ENCODE measurements at places on chromosomes 4 and X.
A peak's percentile ranks its signal among the peaks of the same experiment; 100 is the strongest.

- no peak for DNase-seq
These were observed 31.6 kb downstream of the CDKL5 start for GRCh38 chrX:18457000-18457399.

DNA sequence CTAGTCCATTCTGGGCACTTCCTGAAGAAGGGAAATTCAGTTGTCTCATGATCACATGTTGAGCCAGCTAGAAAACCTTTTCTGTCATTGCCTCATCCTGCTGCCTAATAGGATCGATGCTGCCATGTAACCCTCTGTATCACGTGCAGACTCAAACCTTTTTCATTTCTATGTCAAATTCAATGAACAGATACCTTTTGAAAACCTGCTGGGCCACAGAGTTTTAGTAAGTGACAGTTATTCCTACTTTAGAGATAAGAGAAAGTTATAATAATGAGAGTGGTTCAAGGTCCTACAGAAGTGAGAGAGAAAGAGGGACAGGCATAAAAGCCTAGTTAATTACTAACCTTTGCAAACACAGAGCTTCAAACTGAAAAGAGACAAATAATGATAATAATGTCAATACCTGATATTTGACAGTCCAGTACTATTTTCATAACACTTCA is 46.0 kb downstream of the MAOA start:
- no peak for DNase-seq

- peak; percentile 22 for DNase-seq
These were observed 31.5 kb downstream of the GPR174 start for GRCh38 chrX:79176028-79176427.

DNA sequence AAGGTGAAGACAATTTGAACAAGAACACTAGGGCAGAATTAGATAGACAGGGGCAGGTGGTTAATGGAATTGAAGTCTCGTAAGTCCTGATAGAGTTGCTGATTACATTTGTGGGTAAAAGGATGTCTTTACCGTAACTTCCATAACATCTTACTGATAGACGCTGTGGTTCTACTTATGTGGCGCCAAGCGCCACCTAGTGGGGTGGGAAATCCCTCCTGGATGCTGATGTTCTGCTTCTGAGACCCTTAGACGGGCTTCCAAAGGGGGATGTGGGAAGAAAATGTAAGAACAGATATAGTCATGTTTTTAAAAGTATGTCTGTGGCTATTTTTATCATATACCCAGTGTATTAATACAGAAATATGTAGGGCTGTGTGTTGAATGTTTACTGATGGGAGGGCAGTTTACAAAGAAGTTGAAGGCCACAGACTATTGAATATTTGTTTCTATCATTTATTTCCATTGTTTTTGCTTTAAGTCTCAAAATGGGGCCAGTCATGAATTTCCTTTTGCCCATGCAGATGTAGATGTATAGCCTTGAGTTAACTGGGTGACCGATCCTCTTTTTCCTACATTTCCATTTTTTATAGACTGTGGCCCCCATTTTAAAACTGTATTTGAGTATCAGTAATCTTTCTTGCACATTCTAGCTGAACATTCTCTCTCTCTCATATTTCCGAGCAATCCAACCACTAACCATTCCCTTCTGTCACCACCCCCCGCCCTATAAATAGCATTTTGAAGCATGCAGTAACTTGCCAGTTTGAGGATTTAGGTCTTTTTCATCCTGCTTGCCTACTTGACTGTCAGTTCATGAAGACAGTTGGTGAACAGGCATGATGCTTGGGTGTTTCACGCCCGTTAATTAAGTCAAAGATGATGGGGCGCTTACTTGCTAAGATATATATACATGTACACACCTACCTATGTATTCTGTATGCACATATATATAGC is 12.1 kb upstream of the TLR8 start:
- DNase-seq, result peak; percentile 60

DNA sequence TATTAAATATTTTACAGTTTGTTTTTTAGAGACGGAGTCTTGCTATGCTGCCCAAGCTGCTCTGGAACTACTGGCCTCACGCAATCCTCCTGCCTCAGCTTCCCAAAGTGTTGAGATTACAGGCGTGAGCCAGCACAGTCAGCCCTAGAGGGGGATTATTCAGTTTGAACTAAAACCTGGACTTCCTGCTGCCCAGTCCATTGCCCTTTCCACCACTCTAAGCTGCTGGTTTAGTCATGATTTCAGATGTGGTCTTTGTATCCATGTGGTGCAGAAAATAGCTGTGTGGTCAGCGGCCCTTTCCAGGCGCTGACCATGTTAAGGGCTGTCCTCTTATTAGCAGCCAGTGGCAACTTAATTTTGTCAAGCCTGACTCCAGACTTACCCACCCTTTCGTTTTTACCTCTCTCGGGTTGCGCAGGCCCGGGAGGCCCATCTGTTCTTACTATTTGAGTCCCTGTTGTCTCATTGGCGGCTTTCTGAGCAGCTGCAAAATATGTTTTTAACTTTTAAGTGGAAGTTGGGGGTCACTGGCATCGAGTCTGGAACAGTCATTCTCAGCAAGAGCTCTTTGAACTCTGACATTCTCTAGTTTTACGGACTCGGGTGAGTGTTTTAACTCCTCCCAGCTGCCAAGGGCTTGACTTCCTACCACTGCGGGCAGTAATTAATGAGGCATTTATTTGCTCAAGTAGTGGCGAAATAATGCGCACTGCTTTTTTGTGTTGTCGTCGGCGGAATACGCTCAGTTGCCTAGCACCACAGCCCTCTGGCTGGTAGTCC is 773 bp upstream of the VMA21 start:
- no peak for DNase-seq

- DNase-seq, result peak; percentile 51
These were observed 169.2 kb upstream of the MAGEB18 start for GRCh38 chrX:25968920-25969319.

GRCh38 chr4:139685180-139685579 is 19.6 kb downstream of the MGST2 start:
- DNase-seq, result peak; percentile 82

- no peak for DNase-seq
These were observed 79.7 kb downstream of the CPE start for GRCh38 chr4:165458471-165458870.

DNA sequence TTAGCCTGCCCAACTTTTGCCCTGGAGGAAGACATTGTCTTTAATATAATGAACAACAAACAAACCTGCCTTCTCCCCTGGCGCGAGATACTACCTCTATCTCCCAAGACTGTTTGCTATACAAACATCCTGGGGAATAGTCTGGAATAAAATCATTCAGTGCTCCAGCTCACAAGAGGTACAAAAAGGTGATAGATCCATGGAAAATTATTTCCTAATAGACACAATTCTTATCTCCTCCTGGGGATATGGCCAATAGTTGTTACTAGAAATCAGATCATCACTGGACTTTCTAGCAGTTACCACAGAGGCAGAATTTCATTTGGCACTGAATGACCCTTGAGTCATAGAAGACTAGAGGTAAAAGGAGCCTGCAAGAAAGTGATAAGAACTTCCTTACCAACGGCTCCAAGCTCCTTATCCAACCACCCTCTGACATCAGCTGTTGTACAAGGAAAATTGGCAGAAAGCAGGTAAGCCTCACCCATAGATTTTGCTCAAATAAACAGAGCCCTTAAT is 38.1 kb downstream of the MID1 start:
- DNase-seq, result no peak

- DNase-seq, result peak; percentile 94
These were observed 82.2 kb downstream of the MAML3 start for GRCh38 chr4:140071806-140072205.

GRCh38 chrX:149984411-149984810 is 46.1 kb upstream of the EOLA2 start:
- no peak for DNase-seq

DNA sequence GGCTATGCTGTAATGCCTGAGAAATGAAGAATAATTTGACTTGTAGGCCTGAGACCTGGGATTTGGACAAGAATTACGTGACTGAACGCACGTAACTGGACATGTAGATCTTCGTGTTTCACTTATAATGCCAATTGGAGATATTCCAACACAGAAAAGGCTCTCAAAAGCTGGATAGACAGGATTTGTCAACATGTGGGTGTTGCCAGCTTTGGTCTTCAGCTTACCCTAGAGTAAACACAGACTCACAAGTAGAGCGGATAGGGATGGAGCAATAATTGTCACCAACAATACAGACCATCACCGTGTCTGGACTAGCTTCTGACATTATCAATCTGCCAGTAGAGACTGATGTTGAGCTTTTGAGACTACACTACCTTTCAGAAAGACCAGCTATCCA is 1511.0 kb upstream of the ADGRL3 start:
- no peak for DNase-seq

DNA sequence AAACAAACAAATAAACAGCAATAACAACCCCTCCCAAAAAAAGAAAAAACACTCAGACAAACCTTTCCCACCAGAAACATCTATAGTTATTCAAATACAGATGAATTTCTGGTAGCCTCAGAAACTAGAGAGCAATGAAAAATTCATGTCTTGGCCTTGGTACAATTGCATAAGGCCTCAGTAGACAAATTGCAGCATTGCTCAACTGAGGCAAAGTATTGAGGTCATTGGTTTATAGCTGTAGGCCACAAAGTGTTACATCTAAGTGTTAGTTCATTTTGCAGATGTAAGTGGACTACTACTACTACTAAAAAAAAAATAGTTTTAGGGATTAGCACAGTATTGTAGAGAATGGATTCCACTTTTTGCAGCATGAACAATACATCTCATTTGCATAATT is 2268.3 kb downstream of the ARAP2 start:
- DNase-seq, result no peak

DNA sequence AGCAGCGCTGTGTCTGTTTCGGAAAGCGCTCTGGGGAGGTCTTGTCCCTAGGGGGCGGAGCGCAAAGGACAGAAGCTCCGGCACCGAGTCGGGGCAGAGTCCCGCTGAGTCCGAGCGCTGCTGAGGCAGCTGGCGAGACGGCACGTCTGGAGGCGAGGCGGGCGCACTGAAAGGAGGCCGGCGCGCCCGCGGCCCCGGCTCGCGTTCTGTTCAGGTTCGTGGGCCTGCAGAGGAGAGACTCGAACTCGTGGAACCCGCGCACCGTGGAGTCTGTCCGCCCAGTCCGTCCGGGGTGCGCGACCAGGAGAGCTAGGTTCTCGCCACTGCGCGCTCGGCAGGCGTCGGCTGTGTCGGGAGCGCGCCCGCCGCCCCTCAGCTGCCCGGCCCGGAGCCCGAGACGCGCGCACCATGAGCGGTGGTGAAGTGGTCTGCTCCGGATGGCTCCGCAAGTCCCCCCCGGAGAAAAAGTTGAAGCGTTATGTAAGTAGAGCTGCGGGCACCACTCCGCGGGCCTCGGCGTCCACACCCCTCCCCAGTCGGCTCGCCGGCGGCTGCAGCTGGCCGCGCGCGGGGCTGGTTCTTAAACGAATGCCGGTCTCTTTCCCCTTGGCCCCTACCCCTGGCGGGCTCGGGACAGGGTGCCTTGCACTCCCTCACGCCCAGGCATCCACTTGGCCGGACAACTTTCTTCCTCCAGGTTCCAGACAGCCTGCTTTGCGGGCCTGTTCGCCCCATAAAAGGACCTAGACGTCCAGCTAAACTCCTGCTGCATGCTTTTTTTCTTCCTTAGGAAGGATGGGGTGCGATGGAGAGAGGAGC is at the start of gene GAB1:
Gene GAB1 (plus strand): TSS at position 96 of the 819 bp plus-strand sequence. CDS start 313 bp downstream, at position 409.
- DNase-seq, result peak; percentile 87

DNA sequence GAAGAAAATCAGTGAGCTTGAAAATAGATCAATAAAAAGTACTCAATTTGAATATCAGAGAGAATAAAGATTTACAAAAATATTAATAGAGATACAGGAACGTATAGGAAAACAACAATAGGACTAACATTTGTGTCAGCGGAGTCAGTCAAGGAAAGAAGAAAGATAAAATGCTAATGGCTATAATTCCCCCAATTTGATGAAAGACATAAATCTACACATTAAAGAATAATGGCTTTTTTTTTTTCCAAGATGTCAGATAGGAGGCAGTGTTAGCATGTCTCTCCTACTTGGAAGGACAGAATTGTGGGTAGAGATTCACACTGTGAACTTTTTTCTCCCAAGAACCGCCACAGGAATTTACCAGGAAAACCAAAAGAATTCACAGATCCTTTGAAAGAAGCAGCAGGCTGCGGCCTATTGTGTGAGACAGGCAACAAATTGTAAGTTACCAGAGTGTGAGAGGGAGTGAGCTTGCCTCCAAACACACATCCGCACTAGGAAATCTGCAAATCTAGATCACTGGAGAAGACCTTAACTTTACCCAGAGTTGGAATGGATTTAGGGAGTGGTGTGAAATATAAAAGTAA is 249.9 kb downstream of the PRDM5 start:
- no peak for DNase-seq

- peak; percentile 87 for DNase-seq
These were observed at the start of gene TMEM156 for GRCh38 chr4:39032218-39033085. Gene TMEM156, minus strand, starts transcription at chr4:39032409. Its CDS starts 96 bp downstream, at chr4:39032313.

- no peak for DNase-seq
These were observed 186.4 kb upstream of the GALNT7 start for GRCh38 chr4:172982151-172982590.

DNA sequence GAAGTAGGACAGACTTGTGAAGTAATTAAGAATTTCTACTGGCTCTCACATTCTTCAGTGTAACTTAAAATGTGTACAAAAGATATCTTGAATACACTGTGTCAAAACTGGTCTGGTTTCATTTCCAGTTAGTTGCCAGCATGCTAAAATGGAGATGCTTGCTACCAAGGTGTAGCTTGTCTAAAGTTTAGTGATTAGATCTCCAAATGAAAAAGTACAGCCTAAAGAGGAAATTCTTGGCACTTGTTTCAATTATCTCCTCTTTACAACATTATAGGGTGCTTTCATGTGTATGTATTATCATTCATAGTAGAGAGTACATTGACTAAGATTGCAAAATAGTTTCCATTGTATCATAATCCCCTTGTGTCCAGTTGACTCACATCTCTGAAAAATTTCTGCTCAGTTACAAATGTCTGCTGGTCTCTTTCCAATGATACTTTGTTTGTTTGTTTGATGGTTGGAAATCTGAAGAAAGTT is 97.3 kb upstream of the SPRY1 start:
- no peak for DNase-seq

DNA sequence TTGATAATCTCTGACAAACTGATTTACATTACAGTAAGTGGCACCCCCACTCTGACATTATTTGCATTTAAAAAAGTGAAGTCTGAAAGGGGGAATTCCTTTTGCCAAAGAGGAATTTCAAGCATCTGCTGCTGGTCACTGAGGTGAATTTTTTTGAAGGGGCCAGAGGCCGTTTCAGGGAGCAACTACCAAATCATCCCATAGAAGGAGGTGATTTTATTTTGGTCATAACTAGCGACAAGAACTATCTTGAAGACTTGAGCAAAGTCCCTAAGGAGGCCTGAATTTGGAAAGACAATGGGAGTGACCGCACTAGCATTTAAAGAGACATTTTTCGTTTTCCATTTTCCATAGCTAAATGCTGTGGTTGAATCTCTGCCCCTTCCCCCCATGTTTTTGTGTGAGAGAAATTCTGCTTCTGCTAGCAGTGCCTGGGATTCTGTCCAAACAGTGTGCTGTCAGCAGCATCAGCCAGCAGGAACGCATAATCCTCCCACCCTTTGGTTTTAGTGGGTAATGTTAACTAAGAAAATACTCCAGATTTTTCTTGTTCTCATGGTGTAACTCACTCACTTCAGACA is 110.1 kb upstream of the MED14 start:
- DNase-seq, result no peak

DNA sequence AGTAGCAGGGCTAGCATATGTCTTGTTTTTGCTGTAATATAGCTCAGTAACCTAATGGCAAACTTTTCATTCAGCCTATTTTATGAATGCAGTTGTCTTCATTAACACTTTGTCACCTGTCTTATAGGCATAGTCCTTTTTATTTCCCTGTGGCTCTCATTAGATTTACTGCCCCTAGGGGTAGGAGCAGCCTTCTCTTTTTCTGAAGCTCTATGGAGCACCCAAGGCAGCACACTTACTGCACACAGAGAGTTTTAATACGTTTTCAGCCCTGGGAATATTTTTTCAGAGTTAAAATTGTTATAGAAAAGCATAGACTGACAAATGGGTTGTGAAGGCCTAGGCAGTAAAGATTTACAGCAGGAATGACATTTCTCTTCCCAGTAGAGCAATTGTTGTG is 406.8 kb downstream of the TMA16 start:
- no peak for DNase-seq

All from KBM-7 (cell line).